ENCODE measurements at places on chromosomes 16 and 17. TPM values are rescaled to one million over a fixed set of nuclear protein-coding genes. Genes with fewer than 3 reads are reported as not detected.

Gene TSPOAP1
- 54.0 TPM for total RNA-seq

Gene FOXC2
- 0.23 TPM for total RNA-seq

Gene HOXB5
- not detected for total RNA-seq

Gene NPIPB9
- 4.6 TPM for total RNA-seq

Gene TSNAXIP1
- 6.2 TPM for total RNA-seq

Gene PPP1R1B
- 23.5 TPM for total RNA-seq

Gene SYNRG
- total RNA-seq, result 47.7 TPM

Gene YPEL3
- 21.2 TPM for total RNA-seq

Gene EFNB3
- total RNA-seq, result 42.4 TPM

Gene PRSS27
- total RNA-seq, result 3.9 TPM

Gene PTX4
- total RNA-seq, result 0.23 TPM

Gene ALOXE3
- total RNA-seq, result 0.69 TPM

Gene NPTX1
- 6.7 TPM for total RNA-seq

Gene UBALD2
- total RNA-seq, result 6.7 TPM

Gene ABCA10
- total RNA-seq, result 6.7 TPM

Gene POLR2A
- total RNA-seq, result 65.7 TPM

Gene PIK3R5
- total RNA-seq, result 1.4 TPM

Gene FOXN1
- not detected for total RNA-seq

Gene GPR179
- total RNA-seq, result 4.6 TPM

Gene UMOD
- 0.23 TPM for total RNA-seq

Data from diencephalon (tissue), 1 donor.